ENCODE measurements at places on chromosomes 16 and 17.

DNA sequence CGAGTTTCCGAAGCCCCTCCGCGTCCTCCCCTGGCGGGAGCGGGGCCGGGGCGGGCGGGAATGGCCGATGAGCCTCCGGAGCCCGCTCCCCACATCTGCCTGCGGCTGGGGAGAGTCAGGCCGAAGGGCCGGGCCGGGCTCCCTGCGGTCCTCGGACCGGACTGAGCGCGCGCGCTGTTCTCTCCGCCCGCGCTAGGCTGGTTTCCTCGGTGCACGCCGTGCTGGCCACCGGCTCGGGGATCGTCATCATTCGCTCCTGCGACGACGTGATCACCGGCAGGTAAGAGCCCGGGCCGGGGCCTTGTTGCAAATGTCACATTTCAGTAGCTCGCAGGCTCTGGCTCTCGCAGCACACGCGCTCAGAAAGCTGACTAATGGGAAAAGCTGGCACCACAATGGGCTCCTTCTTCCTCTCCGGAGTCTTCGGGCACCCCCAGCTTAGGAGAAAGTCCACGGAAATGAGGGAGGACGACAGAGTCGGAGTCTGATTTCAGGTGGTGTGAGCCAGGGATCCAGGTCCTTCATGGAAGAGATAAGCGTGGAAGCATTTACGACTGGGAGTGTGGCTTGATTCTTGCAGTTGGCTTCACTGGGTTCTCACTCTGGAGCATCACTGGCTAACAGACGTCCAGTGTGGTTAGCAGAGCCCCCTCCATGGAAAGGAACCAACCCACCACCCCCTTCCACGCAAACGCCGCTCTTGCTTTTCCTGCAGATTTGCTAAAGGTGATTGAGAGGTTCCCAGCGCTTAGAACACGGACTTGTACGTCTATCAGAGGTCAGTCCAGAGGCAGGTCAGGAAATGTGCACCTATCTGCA lies 715 bp downstream of the TLCD3A start:
- DNase-seq = peak; percentile 57

GRCh38 chr17:82358465-82359350 lies at the start of gene TEX19:
Gene TEX19 (plus strand): TSS chr17:82359247. CDS start chr17:82362151, 2,904 bp downstream.
- DNase-seq = peak; percentile 73

- DNase-seq = no peak
Measured at GRCh38 chr17:77400445-77400870, 259.7 kb downstream of the SEC14L1 start.

DNA sequence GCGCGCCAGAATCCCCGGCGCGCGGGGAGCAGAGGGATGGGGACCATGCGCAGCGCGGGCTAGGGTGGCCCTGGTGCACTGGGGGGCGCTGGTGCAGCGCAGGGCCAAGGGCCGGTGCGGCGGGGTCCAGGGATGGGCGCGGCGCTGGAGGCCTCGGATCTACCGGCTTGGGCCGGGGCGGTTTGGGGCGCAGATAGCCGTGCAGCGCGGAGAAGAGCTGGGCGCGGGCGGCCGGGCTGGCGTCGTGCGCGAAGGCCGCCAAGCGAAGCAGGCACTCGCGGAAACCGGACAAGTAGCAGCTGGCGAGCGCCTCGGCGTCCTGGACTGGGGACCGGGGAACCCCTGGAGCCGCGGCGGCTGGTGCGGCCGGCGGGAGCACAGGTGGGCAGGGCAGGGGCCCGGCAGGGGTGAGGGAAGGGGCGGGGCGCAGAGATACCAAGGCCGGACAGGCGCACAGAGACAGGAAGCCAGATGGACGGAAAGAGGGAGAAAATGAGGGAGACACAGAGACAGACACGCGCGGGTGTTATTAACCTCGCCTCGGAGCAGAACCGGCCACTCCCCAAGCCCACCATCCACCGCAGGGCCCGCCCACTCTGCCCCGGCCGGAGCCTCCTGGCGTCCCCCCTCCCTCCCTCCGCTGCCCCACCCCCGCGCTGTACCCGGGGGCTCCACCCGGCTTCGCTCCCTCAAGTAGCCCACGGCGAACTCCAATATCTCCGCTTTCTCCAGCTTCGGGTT lies 2.1 kb downstream of the HES7 start:
- no peak for DNase-seq

DNA sequence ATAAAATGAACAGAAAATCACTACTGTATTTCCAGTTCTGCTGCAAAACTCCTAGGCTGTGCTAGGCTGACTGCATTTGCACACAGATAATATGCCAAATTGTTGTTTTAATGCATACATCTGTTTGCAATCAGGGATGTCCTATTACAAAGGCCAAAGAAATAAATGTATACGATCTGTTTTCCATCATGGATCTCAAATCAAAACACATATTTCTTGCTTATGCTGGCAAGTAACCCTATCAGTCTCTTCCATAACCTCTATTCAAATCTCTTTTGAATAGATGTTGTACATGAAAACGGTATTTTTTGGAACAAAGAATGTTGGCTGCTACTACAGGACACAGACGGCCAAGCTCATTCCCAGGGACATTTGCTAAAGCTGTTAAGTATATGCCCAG lies 56.6 kb downstream of the DUSP14 start:
- no peak for DNase-seq

Measured in NCI-H1417 (cell line).